Suppressor macrophage (primary cell): ENCODE measurements at places on chromosomes 13 and 19.

GRCh38 chr19:23896912-23897311, 17.8 kb upstream of the ZNF726 start:
- no peak for DNase-seq

- DNase-seq: no peak
Measured at GRCh38 chr19:50513746-50514345, at the start of gene ASPDH. ASPDH (minus strand) TSS chr19:50513913; CDS start chr19:50513823, 90 bp downstream.

- DNase-seq: peak; percentile 94
Measured at GRCh38 chr13:113299951-113300350, 2.9 kb downstream of the LAMP1 start.

DNA sequence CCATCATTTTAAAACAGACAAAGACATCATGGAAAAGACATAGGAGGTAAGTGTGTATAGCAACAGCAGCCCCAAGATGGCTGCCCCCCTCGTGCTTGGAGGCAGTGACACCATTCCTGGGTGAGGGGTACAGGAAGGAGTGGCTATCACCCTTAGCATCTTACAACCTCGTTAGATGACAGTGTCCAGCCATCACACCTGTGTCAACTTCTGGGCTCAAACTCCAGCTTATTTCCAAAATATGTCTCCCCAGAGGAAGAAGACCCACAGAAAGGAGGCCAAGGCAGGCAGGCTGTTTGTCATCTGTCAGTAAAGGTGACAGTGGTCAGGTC, 27.5 kb downstream of the EPS15L1 start:
- no peak for DNase-seq

- no peak for DNase-seq
Measured at GRCh38 chr13:43567608-43568007, 219.2 kb downstream of the ENOX1 start.

DNA sequence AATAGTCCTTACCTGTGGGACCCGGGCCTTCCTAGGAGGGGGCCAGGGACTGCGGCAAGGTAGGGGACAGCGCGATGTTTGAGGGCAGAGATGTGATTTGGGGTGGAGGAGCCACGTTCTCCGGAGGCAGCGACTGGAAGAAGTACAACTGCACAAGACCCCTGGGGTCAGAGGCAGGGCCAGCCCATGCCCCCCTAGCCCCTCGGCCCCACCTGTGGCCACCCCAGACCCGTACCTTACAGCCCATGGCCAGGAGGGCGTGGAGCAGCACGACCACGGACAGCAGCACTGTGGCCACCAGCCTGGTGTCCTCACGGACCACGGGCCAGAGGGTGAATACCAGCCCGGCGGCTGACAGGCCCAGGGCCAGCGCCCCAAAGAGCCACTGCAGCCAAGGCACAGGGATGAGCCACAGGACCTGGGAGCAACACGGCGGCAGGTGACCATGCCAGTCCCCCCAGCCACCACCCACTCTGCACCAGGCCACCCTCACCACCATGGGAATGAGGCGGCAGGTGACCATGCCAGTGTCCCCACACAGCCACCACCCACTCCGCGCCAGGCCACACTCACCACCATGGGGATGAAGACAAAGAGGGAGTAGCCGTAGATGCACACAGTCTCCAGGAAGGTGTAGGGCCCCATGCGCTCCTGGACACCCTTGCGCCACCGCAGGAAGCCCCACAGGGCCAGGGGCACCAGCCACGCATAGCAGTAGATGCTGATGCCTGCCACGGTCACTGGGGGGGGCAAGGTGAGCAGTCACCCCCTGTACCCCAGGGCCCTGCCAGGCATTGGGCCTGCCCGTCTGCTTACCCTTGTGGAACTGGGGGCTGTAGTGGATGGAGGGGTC, 5.0 kb downstream of the YIPF2 start:
- no peak for DNase-seq

DNA sequence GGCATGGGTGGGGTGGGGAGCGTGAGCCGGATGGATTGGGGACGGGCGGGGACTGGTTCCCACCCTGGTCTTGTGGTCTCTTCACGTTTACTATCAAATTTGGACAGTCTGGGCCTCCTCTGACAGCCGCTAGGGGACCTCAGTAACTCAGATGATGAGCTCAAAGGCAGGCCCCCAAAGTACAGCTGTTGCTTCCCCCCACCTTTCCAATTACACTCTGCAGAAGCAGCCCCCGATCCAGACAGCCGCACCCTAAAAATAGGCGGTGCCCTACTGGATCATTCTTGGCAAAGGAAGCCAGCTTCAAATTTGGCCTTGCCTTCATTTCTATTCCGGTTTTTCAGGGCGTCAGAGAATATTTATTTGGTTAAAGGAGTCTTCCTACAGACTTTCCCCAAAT, 1.9 kb upstream of the FOXO1 start:
- peak; percentile 28 for DNase-seq

- no peak for DNase-seq
Measured at GRCh38 chr19:9570255-9570654, 14.0 kb downstream of the ZNF121 start.

- DNase-seq: no peak
Measured at GRCh38 chr13:59931621-59932020, 232.1 kb downstream of the DIAPH3 start.

GRCh38 chr13:31048521-31048920, 113.2 kb downstream of the HSPH1 start:
- DNase-seq: no peak

- DNase-seq: no peak
Measured at GRCh38 chr13:83220241-83220640, 662.0 kb downstream of the SLITRK1 start.

- DNase-seq: no peak
Measured at GRCh38 chr19:1904860-1905109, 414 bp upstream of the ADAT3 start.

DNA sequence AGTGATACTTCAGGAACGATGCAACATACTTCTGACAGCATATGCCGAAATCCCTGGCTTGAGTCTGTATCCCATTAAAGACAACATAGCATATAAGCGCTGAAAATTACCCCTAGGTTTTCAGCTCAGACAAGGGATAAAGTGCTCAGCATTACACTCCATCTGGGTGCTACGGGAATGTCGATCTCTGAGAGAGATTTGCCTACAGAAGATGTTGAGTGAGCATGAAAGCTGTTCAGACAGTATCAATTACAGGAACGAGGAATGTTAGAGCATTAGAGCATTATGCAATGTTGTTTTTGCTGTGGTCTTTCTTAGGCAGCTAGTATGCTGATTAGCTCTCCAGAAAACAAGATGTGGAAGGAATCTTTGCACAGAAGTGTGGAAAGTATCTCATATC, 484.5 kb downstream of the LIG4 start:
- no peak for DNase-seq
